ENCODE measurements at places on chromosomes 4 and X.
A peak's percentile ranks its signal among the peaks of the same experiment; 100 is the strongest.

DNA sequence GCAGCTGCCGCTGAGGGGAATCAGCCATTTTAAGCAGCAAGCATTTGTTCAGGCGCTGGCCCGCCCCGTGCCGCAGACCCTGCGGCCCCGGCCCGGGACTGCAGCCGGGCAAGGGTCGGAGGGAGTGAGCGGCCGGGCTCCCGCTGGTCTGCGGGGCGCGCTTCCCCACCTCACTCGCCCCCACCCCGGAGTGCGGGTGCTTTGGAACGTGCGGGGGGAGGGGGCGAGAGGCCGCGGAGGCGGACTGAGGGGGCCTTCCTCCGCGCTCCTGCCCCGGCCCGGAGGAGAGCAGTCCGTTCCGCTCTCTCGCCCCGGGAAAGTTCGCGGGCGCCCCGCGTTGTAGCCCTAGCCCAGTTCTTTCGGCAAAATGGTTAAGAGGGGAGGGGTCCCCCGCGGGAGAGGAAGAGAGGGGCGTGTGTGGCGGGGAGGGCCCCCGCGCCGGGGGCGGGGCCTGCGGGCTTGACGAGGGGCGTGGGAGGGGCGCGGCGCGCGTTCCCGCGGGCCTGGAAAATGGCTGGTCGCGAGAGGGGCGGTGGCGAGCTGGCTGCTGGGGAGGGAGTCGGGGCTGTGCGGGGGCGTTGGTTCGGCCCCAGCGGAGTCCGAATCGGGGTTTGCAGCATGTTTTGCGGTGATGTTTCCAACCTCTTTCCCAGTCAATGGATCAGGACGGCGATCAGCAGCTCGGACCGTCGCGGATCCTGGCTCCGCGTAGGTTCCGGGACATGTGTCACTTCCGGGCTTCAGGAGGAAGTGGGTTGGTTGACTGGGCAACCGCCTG is 942 bp downstream of the ING2 start:
- DNase-seq = peak; percentile 78

DNA sequence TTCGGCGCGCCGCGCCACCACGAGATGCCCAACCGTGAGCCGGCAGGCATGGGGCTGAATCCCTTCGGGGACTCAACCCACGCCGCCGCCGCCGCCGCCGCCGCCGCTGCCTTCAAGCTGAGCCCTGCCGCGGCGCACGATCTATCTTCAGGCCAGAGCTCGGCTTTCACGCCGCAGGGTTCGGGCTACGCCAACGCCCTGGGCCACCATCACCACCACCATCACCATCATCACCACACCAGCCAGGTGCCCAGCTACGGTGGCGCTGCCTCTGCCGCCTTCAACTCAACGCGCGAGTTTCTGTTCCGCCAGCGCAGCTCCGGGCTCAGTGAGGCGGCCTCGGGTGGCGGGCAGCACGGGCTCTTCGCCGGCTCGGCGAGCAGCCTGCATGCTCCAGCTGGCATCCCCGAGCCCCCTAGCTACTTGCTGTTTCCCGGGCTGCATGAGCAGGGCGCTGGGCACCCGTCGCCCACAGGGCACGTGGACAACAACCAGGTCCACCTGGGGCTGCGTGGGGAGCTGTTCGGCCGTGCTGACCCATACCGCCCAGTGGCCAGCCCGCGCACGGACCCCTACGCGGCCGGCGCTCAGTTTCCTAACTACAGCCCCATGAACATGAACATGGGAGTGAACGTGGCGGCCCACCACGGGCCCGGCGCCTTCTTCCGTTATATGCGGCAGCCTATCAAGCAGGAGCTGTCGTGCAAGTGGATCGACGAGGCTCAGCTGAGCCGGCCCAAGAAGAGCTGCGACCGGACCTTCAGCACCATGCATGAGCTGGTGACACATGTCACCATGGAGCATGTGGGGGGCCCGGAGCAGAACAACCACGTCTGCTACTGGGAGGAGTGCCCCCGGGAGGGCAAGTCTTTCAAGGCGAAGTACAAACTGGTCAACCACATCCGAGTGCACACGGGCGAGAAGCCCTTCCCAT is 1.1 kb downstream of the ZIC3 start:
- DNase-seq = no peak

GRCh38 chr4:163344147-163345125 is 744 bp downstream of the NPY5R start:
- no peak for DNase-seq

DNA sequence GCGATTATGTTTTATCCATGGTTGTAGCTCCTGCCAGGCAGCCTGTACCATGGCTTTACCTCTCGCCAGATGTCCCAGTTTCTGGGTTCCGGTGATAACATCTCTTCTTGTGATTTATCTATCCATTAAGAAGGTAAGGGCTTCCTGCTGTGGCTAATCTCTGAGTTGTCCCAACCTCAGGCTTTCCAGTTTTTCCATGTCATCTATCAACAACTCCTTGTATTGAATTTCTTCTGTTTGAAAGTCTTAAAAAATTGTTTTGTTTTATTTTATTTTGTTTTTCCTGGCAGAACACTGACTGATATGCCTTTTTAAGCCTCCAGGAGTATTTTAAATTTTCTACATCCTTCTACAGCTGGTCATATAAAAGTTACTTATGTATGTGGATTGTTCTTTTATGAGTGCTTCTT is 241.9 kb downstream of the ANTXR2 start:
- DNase-seq = no peak
